ENCODE measurements at places on chromosomes 13 and 19.

GRCh38 chr19:18417250-18418028 lies 1.8 kb upstream of the SSBP4 start:
- no peak for DNase-seq

- no peak for DNase-seq
Observed at GRCh38 chr13:37889820-37890219, 20.2 kb upstream of the TRPC4 start.

- DNase-seq: no peak
Observed at GRCh38 chr13:45974500-45974899, 78.0 kb downstream of the ZC3H13 start.

DNA sequence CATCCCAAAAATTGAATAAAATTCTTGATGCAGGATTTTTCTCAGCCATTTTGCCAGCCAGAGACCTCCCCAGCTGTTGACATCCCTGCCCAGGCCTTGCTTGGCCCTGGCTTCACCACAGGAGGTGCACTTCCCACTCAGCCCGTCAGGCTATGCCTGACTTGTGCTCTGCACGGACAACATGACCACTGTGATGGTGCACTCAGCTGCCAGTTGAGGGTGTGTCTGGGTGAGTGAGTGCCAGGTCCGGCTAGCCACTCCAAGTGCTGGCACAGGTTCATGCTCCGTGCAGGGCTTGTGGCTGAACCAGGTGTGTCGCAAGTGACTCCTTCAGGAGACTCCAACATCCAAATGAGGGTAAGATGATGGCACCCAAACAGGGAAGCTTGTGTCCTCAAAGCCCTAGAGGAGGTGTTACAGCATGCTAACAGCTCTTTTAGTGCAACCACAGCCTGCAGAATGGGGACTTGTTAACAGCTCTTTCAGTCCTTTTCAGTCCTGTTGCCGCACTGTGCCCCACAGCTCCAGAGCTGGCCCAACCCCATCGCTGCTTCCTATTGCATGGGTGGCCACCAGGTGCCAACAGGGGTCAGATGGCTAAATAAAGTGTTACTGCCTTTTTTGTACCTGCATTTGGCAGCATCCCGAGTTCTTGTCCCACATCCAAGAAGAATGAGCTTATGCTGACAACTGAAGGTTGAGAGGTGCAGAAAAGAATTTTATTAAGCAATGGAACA lies 380.7 kb downstream of the SLITRK5 start:
- DNase-seq: no peak

GRCh38 chr13:33678084-33678483 lies 139.9 kb upstream of the RFC3 start:
- DNase-seq: no peak

DNA sequence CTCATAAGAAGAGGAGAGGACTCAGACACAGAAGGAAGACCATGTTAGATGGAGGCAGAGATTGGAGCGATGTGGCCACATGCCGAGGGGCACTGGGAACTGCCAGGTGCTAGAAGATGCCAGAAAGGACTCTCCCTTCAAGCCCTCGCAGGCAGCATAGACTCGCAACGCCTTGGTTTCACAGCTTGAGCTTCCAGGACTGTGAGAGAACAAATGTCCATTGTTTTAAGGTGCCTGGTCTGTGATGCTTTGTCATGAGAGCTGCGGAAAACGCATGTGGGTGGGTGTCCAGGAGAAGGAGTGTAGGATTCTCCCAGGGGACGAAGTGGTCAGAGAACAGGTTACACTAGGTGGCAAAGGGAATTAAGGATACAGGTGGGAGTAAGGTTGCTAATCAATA lies 125.9 kb upstream of the USP29 start:
- DNase-seq: no peak

DNA sequence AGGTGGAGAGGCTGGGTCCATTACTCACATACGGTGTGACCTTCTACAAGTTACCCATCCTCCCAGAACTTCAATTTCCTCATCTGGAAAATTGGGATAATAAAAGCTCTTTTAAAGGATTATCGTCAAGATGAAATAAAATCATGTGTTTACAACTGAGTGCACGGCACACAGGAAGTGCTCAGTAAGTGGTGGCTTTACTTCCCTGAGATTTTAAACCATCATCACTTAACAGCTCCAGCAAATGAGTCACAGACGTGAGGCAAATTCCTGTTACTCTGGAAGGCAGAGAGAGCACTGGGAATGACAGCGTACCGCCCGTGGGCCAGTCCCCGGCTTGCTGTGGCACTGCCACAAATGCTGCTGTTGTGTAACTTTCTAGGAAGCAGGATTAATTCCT lies 64.1 kb downstream of the MRPL57 start:
- DNase-seq: no peak

GRCh38 chr13:25733001-25733491 lies 318.8 kb downstream of the SHISA2 start:
- no peak for DNase-seq

DNA sequence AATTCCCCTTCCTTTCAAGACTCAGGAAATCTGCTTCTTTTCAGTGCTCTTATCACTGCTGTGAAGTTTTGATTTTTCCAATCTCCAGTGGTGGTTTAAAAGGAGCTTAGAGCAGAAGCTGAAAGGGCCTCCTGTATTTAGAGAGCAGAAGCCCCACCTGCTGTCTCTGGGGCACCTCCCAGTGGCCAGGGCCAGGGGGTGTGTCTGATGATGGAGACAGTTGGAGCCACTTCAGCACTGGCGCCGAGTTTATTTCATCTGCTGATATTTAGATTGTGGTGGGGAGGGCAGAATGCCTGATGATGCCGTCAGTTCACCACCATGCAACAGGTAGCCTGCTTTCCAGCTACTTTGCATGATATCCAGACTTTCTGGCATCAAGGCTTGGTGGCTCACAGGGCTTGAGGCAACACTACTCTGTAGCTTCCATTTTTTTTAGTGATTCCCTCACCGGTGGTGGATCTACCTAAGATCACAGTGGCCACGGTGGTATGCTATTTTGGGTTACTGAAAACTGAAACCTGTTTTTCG lies 371.9 kb downstream of the KCNRG start:
- DNase-seq: peak; percentile 58

DNA sequence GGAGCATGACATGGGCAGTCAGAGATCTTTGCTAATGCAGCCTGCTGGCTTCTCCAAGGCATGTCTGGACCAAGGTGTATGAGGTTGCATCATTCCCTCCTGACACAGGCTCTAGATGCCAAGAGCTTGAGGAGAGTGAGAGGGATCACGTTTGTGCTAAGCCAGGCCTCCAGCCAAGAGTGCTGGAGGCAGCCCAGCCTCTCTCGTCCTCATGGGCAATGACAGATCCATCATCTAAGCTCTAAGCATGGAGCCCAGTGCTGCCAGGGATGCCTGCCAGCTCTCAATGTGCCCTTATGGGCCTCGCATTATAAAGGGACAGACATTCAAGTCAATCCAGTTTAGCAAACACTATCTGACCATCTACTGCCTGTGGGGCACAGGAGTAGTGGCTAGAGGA lies 136.3 kb upstream of the VSTM2B start:
- no peak for DNase-seq

- no peak for DNase-seq
Observed at GRCh38 chr13:112005925-112006324, 61.0 kb upstream of the SOX1 start.

DNA sequence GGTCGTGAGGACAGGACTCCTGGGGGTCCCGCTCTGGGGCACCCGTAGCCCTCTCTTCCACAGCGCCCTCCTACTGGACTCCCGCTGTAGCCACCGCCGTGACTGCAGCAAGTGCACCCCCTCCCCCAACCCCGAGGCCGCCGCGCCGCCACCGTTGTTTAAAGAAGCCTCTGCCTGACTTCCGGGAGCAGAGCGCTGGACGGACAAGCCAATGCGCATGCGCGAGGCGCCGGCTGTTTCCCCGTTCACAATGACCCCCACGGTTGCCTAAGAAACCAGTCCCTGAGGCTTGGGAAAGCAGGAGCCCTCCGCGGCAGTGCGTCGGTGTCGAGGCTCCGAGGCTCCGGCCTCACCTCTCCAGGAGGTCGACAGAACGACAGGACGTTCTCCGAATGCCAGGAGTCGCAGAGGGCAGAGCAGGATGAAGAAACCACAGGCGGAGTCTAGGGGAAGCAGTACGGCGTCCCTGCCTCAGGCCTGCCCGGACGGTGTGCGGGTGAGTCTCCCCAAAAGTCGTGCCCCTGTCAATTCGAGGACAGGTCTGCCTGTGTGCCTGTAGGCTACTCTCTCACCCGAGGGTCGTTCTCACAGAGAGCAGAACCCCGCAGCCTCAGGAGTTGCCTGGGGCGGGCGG lies 70.5 kb upstream of the ZNF420 start:
- DNase-seq: peak; percentile 51

- DNase-seq: no peak
Observed at GRCh38 chr13:34249546-34250039, 431.6 kb downstream of the RFC3 start.

- DNase-seq: no peak
Observed at GRCh38 chr13:103671547-103671946, 605.3 kb upstream of the SLC10A2 start.

GRCh38 chr13:43994999-43995859 lies 115.5 kb downstream of the LACC1 start:
- no peak for DNase-seq

DNA sequence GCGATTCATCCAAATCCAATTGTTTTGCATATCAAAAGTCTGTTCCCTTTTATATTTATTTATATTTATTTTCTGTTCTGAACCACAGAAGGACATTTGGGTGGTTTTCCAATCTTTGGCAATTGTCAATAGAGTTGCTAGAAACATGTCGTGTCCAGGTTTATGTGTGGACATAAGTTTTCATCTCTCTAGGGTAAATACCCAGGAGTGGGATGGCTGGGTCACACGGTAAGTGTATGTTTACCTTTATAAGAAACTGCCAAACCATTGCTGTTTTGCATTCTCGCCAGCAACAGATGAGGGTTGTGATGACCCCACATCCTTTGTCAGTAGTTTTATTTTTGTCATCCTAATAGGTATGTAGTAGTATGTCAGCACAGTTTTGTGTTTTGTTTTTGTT lies 12.5 kb downstream of the AP1M1 start:
- DNase-seq: no peak

- DNase-seq: peak; percentile 60
Observed at GRCh38 chr19:54266133-54266532, 9.1 kb upstream of the LILRB5 start.

- DNase-seq: no peak
Observed at GRCh38 chr19:35150445-35150844, 4.1 kb upstream of the FXYD5 start.

GRCh38 chr19:45881909-45882528 lies 3.9 kb downstream of the IRF2BP1 start:
- no peak for DNase-seq

DNA sequence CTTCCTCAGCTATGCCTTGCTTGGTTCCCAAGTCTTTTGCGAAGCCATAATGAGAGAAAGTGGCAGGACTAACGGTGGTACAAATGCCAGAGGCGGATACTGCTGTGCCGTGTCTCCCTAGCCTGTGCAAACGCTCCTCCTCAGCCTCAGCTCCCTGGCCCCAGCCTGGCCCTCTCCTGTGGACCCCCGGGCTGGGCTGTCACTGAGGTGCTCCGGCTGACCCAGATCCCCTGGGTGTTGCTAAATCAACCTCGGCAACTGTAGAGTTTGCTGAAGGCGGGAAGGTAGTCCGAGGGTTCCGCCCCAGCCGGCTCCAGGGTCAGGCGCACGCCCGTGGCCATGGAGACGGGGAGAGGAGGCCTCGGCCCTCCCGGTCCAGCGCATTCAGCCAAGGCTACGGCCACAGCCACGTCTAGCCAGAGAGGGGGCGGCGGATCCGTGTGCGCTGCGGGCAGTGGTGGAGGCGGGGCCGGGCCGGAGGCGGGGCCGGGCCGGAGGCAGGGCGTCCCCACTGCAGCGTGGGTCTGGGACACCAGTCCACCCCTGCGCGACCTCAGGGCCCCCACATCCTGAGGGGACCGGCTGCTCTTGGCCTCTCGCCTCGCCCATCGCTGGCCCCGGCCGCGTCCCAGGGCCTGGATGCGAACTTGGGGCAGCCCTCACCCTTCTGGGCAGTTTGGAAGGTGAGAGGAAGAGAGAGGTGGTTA lies 16.4 kb upstream of the ZNF492 start:
- DNase-seq: no peak

- DNase-seq: no peak
Observed at GRCh38 chr13:73608157-73608516, 526.1 kb downstream of the KLF12 start.

GRCh38 chr19:2719920-2720776 lies 1.0 kb downstream of the DIRAS1 start:
- no peak for DNase-seq

- DNase-seq: no peak
Observed at GRCh38 chr19:10274589-10274988, 3.7 kb downstream of the ICAM1 start.

DNA sequence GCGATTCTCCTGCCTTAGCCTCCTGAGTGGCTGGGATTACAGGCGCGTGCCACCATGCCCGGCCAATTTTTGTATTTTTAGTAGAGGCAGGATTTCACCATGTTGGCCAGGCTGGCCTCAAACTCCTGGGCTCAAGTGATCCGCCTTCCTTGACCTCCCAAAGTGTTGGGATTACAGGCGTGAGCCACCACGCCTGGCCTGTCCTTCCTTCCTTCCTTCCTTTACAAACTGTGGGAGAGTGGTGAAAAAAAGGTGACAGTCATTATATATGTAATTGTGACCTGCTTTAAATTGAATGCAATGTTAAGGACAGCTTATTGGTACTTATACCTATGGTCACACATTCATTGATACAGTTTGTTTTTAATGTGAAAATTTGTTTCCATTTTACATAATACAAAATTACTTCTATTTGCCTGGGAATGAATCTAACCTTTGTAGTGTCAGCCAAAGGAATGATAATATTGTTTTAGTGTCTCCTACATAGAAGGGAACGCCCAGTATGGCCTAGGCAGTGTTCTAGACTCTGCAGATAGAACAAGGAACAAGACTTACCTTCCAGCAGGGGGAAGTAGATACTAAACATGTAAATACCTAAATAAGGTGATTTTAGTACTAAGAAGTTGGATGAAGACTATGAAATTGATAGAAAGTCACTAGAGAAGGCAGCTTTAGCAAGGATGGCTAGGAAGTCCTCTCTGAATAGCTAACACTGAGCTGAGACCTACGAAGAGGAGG lies 146.3 kb downstream of the GGACT start:
- DNase-seq: no peak

DNA sequence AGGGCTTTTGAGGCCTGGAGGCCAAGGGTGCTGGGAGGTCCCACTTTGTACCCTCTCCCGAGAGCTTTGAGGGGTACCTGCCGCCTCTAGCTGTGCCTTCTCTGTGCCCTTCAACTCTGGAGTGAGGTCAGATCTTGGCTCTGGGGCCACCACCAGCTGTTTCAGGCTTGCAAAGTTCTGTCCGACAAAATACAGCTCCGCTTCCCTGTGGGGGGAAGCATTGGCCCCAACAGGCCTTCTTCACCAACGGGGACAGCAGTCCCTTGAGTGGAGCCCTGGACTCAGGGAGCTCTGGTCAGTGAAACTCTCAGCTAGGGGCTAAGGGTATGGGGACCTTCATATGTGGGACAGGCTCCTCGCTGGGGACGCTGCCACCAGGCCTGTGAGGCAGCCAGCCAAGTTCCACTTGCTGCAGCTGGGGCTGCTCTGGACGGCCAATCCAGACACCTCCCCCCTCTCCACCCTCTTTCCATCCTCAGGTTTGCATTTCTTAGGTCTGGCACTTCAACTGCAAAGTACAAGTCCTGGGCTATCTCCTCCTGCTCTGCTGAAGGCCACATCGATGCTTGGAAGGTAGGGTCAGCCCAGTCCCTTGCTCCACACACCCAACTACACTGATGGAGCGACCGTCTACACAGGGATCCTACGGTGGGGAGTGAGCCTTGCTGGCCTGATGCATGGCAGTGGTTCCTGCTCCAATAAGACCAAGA lies 46.8 kb downstream of the C13orf46 start:
- DNase-seq: no peak

Data from germinal center (tissue), 1 donor.